Dermis blood vessel endothelial cell (primary cell): ENCODE measurements at places on chromosomes 12 and 14. TPM values are rescaled to one million over a fixed set of nuclear protein-coding genes. Genes with fewer than 3 reads are reported as not detected.

- DNase-seq: no peak
These were observed 10.0 kb upstream of the KRT86 start for GRCh38 chr12:52264435-52264825.

C1QL4 gene
- under 0.01 TPM in 1 of 2 replicates, not detected in the other for total RNA-seq

POTEM gene
- not detected in 2 replicates for total RNA-seq

- no peak for DNase-seq
These were observed 100.3 kb upstream of the FAR2 start for GRCh38 chr12:29048787-29049186.

TMPRSS12 gene
- total RNA-seq: not detected in 2 replicates
